ENCODE measurements at places on chromosomes 7 and 10.

- DNase-seq: no peak
Observed at GRCh38 chr7:5596046-5596895, 172.6 kb upstream of the TNRC18 start.

GRCh38 chr10:119575991-119576390, 20.8 kb downstream of the TIAL1 start:
- no peak for DNase-seq

DNA sequence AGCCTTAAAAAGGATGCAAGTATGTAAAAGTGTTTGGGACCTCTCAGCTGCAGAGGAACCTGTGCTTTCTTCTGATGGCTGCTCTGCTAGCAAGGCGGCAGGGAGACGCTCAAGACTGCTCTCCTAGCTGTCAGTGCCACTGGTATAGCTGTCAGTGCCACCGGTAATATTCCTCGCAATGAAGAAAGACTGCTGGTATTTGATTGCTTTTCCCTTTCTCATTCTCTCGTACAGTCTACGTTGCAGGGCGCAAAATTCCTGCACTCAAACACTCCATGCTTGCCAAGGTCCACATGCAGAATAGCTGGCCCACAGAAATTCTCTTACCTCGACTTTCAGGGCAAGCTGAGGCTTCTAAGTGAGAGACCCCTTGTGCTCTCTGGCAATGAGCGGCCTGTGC, 432.6 kb upstream of the KLF6 start:
- no peak for DNase-seq

GRCh38 chr7:2604608-2605174, 27.1 kb upstream of the TTYH3 start:
- DNase-seq: no peak

GRCh38 chr10:96431211-96431970, 72.6 kb upstream of the OPALIN start:
- no peak for DNase-seq

DNA sequence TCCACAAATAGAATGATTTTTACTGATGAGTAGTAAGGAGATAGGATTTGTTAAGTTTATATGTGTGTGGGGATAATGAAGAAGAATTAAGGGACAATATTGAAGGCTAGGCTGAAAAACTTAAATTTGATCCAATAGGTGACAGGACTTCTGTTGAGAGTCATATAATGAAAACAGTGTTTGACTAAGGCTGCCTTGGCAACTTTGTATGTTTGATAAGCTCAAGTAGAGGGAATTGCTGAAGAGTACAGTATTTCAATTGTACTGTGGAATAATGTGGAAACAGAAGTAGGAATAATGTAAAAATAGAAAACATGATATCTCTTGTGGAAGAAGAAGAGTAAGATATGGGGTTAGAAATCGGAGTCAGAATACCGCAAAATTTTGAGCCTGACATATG, 10.5 kb downstream of the R3HCC1L start:
- DNase-seq: no peak

DNA sequence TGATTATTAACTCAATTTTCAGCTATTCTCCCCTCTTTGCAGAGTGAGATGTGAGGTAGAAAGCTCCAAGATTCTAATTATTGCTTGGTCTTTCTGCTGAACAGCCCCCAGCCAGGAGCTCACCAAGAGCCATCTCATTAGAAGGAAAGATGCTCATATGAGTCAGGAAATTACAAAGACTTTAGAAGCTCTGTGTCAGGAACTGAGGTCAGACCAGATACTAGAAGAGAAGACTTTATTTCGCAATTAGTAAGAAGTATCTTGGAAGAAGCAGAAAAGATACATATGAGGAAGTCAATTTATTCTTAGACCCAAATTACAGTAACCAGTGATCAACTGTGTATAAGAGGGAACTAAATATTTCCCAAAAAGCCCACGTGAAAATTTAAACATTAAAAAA, 626.9 kb downstream of the ZWINT start:
- DNase-seq: no peak

DNA sequence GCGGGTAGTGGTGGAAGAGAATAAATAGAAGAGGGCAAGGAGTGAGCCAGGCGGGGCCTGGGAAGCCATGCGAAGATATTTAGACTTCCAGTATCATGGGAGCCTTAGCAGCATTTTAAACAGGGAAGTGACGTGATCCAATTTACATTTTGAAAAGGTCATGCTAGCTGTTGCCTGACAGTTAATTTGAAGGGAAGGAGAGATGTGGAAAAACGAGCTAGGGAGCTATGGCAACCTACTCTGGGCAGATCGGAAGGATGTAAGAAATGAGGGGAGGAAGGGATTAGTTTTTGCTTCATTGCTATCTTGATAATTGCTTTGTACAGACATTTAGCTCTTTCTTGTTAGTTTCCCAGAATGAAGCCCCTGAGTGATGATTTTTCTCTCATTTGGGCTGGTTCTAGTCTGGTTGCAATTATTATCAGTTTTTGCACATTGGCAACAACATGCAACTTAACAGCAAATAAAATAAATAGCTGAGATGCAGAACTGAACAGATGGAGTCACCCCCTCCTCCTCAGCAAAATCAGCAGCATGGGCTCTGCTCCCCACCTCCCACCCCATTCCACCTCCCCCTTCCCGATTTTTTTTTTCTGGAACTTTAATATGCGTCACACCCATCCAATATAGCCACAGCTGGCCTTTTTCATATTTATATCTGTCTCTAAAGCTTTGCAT, 13.0 kb upstream of the CALU start:
- DNase-seq: no peak

DNA sequence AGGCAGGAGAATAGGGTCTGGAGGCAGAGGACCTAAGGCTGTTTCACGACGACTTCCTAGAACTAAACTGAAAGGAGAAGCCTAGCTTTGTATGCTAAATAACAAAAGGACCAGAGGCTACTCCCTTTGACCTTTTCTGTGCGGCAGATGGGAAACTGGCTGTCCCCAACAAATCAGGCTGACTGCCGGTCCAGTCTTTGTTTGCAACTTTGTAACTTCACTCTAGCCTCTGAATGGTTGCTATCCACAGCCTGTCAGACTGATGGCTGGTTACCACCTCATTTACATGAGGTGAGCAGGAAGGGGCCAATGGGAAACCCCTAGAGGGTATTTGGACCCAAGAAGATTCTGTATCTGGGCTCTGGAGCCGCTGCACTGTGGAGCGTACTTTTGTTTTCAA, 132.6 kb upstream of the SHH start:
- DNase-seq: no peak

GRCh38 chr7:200704-201103, 8.3 kb downstream of the FAM20C start:
- no peak for DNase-seq

GRCh38 chr10:51159841-51160240, 85.6 kb downstream of the PRKG1 start:
- no peak for DNase-seq

GRCh38 chr7:146878901-146879300, 762.3 kb downstream of the CNTNAP2 start:
- DNase-seq: no peak

DNA sequence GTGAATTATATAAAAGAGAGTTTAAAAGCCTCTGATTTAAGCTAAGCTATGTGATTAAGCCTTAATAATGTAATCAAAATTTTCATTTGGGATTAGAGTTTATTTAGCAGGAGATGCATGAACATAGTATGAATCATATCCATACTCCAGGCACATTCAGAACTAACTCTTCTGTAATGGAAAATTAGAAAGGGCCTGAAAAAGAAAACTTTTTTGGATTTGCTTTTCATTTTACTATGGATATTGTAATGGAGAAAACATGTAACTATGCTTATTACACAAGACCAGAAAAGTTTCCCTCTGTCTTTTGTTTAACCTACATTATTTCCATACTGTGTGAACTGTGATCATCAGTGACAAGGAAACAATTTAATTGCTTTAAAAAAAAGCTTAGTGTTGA, 22.0 kb downstream of the TES start:
- no peak for DNase-seq

- DNase-seq: no peak
Observed at GRCh38 chr10:48382982-48383381, 76.5 kb downstream of the MAPK8 start.

DNA sequence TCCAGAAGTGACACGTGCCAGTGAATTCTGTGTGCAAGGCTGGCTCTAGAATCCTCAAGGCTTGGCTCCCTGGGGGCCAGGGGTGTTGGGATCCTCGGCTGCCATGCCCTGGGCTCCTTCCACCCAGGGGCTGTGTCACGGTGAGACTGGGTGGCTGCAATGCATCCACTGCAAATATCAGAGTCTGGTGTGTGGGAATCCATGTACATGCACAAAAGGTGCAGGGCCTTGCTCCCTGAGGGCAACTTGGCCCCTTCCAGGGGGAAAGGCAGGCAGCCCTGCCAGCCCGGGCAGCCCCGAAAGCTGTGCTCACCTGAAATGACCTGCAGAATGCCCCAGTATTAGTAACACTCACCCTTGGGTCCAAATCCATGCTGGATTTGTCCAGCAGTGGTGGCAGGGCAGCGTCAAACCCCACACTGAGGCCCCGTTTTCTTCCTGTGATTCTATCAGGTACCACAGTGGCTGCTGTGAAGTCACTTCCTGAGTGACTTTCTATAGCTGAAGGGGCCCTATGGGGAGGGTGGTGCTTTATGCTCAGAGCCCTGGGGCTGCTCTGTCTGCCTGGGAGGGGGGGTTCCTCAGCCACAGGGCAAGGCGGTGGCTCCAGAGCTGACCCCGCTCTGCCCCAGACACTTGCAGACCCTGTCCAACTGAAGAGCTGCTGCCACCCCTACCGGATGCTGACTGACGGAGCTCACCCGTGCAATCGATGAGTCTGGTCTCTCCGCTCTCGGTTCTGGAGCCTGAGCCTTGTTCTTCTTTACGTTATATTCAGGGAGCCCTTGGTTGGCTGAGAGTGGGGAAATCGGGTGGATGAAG, 317.7 kb downstream of the GLRX3 start:
- DNase-seq: no peak

DNA sequence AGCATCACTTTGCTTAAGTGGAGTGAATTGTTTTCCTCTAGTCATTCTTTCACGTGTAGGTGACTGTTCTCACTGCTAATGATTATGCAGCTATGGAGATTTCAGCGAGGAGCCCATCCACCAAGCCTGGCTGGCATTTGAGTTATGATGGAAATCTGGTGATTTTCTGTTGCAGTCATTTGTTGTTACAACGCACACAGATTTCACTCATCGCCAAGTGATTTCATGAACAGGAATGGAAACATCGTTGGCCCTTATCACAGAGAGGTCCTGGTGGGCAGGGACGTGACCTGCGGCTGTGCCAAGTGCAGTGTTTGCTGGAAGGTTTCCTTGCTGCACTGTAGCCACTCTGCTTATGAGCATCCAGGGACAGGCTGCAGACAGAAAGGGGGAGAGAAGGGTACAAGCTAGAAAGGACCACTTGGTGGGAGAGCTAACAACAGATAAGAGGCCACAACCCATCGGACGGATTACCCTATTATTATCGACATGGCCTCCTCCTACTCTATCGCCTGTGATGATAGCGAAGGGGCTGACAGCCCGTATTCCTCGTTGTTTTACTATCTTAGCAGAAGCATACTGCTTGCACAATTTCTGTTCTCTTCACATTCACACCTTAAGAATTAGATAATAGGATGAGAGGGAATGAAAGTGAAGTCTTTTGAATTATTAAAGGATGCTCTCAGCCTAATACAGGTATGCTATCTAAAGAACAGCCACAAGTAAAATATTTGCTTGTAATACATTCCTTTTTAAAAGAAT, 99.0 kb upstream of the PITRM1 start:
- no peak for DNase-seq

DNA sequence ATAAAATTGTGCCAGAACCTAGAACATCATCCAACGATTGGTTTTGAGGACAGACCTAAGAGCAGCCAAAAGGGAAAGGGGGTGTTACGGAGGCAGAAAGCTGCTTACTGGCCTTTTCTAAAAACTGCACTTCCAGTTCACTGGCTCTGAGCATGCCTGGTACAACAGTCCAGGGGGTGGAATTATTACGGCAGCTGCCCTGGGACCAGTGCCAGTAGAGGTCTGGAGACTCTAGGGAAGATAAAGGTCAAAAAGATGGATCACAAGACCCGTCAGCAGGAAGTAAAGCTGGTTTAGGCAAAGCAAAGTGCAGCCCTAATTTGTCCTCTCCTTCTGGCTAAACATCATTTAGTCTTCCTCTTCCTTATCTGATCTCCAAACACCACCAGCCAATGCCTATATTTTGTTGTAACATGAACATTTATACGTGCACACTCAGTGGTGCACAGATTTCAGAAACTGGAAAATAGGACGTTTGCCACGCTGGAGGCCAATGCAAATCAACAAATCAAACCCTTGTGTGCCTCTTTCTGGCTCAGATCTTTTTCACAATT, 216.4 kb upstream of the DPP6 start:
- DNase-seq: no peak

DNA sequence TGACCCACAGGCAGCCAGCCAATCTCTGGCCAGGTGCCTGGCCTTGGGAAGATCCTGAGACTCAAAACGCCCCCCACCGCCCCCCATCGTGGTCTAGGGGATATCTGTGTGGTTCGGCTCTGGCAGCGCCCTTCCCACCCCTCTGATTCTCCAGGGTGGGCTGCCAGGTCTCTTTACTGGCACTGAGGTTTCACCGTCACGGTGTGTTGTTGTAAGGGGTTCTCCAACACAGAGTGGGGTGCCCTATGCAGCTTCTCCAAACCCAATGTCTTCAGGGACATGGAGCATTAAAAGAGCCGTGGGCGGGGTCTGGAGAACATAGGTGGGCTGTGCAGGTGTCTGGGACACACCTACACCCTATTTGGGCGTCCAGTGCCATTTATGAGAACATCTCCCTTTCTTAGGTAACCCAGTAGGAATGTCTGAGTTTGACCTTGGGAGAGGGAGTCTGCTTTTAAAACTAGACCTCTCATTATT, 1.5 kb downstream of the MAFK start:
- no peak for DNase-seq

- DNase-seq: no peak
Observed at GRCh38 chr10:120953897-120954296, 102.7 kb downstream of the WDR11 start.

DNA sequence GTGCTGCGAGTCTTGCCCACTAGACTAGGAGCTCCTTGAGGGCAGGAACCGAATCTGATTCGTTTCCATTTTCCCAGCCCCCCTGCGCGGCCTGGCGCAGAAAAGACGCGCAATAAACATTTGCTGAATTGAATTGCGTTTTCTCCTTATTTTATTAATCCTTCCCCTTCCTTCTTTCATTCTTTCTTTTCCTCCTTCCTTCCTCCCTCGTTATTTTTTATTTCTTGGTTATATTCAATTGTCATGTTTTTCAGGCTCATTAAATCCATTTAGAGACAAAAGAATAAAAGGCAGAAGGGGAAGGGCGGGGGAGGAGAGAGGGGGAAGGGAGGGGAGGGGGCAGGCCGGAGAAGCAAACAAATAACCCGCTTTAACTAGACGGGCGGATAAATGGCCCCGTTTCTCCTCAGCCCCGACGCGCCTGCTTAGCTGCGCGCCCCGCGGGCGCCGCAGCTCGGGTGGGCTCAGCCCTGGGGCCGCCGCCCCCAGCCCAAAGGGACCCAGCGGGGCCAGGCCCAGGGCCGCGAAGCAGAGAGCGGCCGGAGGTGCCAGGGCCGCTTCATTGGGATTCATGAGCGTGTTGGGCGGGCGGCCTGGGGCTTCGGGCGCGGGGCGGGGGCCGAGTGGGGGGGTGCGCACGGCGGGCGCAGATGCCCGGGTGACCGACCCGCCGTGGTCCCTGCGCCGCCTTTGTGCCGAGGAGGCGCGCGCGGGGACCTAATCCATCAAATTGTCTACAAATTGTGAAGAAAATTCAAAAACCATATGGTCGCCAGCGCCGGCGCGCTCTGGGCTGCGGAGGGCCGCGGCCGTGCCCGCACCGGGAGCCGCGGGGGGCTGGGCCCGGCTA, 5.0 kb downstream of the LBX1 start:
- no peak for DNase-seq

All from activated B cell treated with CpG ODN at 0.5 μM for 24 hours (primary cell).